Smooth muscle cell of bladder (primary cell): ENCODE measurements at places on chromosomes 7 and 10. TPM values are rescaled to one million over a fixed set of nuclear protein-coding genes. Genes with fewer than 3 reads are reported as not detected.

The CDK14 gene
- total RNA-seq = 23.3 and 33.9 TPM in 2 replicates

The SDK1 gene
- total RNA-seq = 4.1 and 6.5 TPM in 2 replicates

The GIMAP1 gene
- under 0.01 TPM in 2 replicates for total RNA-seq

The CPXM2 gene
- 3.1 and 29.0 TPM in 2 replicates for total RNA-seq

The CALHM3 gene
- not detected in 2 replicates for total RNA-seq

The NKX1-2 gene
- total RNA-seq = not detected in 2 replicates

The ASAH2 gene
- 0.74 and 1.00 TPM in 2 replicates for total RNA-seq

The FOXI2 gene
- not detected in 2 replicates for total RNA-seq

The SLIT1 gene
- total RNA-seq = under 0.01 TPM in 1 of 2 replicates, not detected in the other

The PLAU gene
- total RNA-seq = 36.7 and 143 TPM in 2 replicates

The TFPI2 gene
- total RNA-seq = 178 and 259 TPM in 2 replicates

The TMEM229A gene
- not detected in 2 replicates for total RNA-seq

The CYP3A5 gene
- total RNA-seq = 0.28 and 0.37 TPM in 2 replicates

The GPR26 gene
- total RNA-seq = not detected in 2 replicates

The PRSS37 gene
- total RNA-seq = not detected in 2 replicates

The GHRHR gene
- not detected in 2 replicates for total RNA-seq

The GPR141 gene
- total RNA-seq = 0.09 TPM in 1 of 2 replicates, not detected in the other

The HTR5A gene
- total RNA-seq = not detected in 2 replicates

The CTAGE4 gene
- total RNA-seq = 0.14 and 0.28 TPM in 2 replicates

The SPDYE8 gene
- not detected in 2 replicates for total RNA-seq

The FAM171A1 gene
- 10.7 and 19.3 TPM in 2 replicates for total RNA-seq

The RHEB gene
- 47.6 and 70.4 TPM in 2 replicates for total RNA-seq

The MTURN gene
- total RNA-seq = 13.1 and 17.2 TPM in 2 replicates

The SEMA3C gene
- total RNA-seq = 99.7 and 127 TPM in 2 replicates

The CHST15 gene
- total RNA-seq = 1.00 and 1.4 TPM in 2 replicates

The COL26A1 gene
- total RNA-seq = not detected in 2 replicates

The GPER1 gene
- total RNA-seq = 1.00 and 1.5 TPM in 2 replicates

The PODXL gene
- 0.28 and 0.83 TPM in 2 replicates for total RNA-seq

The PDGFA gene
- 17.2 and 24.0 TPM in 2 replicates for total RNA-seq

The MUC3A gene
- total RNA-seq = not detected in 2 replicates

The RAMP3 gene
- not detected in 2 replicates for total RNA-seq

The MRLN gene
- total RNA-seq = not detected in 2 replicates

The TMEM196 gene
- total RNA-seq = not detected in 2 replicates

The PPRC1 gene
- total RNA-seq = 7.0 and 11.1 TPM in 2 replicates

The TRIM50 gene
- not detected in 2 replicates for total RNA-seq

The SLC13A4 gene
- total RNA-seq = 0.18 TPM in 1 of 2 replicates, not detected in the other

The TRIL gene
- total RNA-seq = 0.71 and 1.3 TPM in 2 replicates

The GPR22 gene
- not detected in 2 replicates for total RNA-seq

The GPR158 gene
- total RNA-seq = 0.14 and 0.18 TPM in 2 replicates

The POM121C gene
- total RNA-seq = 8.0 and 12.0 TPM in 2 replicates

The TUBAL3 gene
- not detected in 2 replicates for total RNA-seq

The PSD gene
- total RNA-seq = 3.3 and 6.3 TPM in 2 replicates

The HKDC1 gene
- total RNA-seq = 0.28 and 0.74 TPM in 2 replicates

The KCP gene
- total RNA-seq = 0.14 and 0.46 TPM in 2 replicates

The GNAT3 gene
- total RNA-seq = not detected in 2 replicates

The PILRA gene
- total RNA-seq = 0.18 and 0.28 TPM in 2 replicates

The TUBB8 gene
- total RNA-seq = under 0.01 TPM in 1 of 2 replicates, not detected in the other

The NRCAM gene
- total RNA-seq = 0.14 and 0.18 TPM in 2 replicates

The WNT8B gene
- not detected in 2 replicates for total RNA-seq

The AKR1B15 gene
- 0.43 and 1.9 TPM in 2 replicates for total RNA-seq

The CALML3 gene
- total RNA-seq = under 0.01 TPM in 1 of 2 replicates, not detected in the other
